Activated CD4-positive, alpha-beta T cell treated with anti-CD3 and anti-CD28 coated beads, Interleukin-2, amount 10 ng/mL, durations not matched to agents 7 days and 5 days (primary cell): ENCODE measurements at places on chromosomes 3 and 15.

DNA sequence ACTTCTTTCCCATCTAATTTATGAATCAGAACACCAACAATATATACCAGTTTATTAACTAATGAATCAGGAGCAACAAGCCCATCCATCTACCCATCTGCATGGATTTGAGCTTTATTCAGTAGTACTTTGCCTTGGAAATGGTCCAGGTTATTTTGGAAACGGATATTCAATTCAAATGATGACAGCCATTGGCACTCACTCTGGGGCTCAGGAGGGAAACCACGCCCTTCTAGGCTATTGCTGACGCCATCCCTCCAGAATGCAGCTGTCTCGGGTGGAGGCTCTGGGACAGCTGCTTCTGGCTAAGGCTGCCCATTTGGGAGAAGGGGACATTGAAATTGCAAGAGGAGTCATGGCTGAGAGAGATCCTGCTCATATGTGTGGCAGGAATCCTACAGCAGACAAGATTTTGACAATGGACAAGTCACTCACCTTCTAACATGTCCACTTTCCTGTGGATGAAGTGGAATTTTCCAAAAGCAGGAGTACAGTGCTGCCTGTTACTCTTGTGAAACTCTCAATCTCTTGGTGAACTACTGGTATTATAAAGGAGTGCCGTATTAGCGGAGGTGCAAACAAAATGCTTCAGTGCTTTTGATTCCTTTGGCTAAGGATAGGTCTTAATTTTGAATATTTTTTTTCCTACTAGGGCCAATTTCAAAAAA, 29.3 kb upstream of the TRAK1 start:
- DNase-seq: no peak

GRCh38 chr15:48538941-48539340, 106.6 kb downstream of the FBN1 start:
- DNase-seq: no peak

DNA sequence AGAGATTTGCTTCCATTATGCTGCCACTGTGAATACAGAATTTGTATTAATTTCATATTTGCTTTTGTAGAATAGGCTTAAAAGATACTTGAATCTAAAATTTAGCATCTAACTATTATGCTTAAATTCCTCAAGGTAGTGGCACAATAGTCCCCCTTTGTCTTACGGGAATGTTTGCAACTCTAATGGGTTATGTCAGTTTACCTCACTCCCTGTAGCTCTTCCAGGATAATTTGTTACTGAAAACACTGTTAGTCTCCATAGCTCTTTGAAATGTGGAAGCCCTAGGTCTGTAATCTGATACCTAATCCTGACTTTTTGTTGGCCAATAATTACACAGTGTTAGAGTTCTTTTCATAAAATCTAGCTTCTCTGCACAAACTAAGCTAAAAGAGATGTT, 433.4 kb downstream of the PYDC2 start:
- DNase-seq: no peak

DNA sequence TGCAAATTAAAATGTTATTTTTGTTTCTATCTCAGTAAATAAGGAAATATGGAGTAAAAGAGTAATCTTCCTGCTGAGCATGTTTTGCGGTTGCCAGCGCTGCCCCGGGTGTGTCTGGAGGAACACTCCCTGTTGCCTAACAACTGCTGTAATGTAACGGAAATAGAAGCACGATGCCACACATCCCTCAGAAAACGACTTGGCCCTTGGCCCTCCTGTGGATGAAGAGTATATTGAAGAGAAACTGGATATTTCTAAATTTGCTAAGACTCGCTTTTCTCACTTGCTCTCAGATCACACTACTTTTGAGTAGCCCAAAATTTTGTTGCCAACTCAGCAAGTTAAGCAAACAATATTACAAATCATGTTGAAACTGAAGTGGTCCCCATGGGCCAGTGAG, 18.9 kb downstream of the CX3CR1 start:
- peak; percentile 82 for DNase-seq

- no peak for DNase-seq
Observed at GRCh38 chr3:129662191-129662608, 55.7 kb upstream of the PLXND1 start.

DNA sequence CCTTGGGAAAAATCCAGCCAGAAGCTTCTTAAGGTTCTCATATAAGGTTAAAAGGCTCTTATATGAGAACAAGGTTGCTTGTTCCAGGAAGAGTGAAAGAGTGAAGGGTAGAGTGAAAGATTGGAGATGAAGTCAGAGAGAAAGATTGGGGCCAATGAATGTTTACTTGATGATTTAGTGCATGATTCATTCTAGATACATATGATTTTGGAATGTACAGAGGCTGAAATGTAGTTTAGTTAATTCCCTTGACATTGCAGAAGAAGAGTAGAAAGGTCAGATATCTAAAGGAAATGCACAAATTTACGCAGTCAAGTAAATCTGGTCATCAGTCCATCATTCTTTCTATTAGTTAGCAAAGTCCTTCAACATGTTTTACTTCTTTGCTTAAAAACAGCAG, 619.8 kb upstream of the ZNF717 start:
- DNase-seq: no peak

DNA sequence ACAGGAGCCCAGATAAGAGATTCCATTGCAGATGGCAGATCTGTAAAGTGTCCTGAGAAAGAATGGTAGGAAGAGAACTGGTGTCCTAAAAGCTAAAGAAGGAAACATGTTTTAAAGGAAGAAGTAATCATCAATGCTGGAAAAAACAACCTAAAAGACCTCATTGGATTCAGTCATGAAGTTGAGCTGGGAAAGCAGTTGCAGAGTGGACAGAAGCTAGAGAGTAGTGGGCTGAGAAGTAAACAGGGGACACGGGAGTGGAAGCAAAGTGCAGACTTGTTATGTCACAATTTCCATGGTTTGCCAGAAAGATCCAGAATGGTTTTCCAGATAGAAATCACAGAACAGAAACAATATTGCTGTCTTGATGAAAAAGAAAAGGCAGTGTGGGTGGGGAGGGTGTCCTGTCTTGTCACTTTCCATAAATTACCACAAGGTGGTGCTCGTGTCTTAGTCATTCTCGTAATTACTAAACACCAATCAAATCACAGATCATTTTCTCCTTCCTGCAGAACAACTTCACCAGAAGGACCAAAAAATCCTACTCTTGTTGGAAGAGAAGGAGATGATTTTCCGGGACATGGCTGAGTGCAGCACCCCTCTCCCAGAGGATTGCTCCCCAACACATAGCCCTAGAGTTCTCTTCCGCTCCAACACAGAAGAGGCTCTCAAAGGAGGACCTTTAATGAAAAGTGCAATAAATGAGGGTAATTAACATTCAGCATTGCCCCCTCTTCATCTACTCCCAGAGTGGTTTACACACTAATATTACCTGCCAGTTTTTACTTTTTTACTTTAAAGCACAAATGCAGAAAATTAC, 64.5 kb downstream of the KLHL25 start:
- peak; percentile 70 for DNase-seq

DNA sequence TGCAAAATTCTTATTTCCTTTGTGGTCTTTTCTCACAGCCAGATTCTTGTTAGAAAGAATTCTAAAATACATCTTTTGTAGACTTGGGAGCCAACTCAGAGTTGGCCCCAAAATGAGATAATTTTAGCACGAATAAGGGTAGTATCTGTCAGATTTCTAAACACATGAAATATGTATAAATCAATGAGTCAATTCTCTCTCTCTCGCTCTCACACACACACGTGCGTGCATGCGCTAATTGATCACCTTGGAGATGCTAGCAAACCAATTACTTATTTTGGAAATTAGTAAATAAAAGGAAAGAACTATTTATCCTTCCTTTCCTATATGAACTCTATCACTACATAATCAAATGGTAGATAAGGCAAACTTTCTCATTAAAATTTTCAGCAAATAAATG, 32.9 kb upstream of the PIK3R4 start:
- no peak for DNase-seq

GRCh38 chr15:81273855-81274254, 50.1 kb downstream of the STARD5 start:
- DNase-seq: no peak

DNA sequence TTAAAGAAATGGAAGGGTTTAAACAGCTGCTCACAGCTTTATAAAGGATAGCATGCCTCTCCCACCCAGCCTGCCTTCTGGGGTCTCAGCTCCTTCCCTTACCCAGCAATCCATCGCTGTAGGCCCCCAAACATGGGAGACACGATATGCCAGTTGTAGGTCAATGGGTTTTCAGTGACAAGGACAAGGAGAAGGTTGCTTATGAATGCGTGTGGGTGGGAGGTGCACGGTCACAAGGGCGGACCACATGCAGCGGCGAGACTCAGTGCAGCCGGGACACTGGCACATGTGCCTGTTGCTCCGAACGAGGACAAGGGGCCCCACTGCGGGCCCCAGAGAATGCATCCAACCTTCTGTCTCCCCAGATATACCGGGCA, 67.0 kb downstream of the MGLL start:
- no peak for DNase-seq

DNA sequence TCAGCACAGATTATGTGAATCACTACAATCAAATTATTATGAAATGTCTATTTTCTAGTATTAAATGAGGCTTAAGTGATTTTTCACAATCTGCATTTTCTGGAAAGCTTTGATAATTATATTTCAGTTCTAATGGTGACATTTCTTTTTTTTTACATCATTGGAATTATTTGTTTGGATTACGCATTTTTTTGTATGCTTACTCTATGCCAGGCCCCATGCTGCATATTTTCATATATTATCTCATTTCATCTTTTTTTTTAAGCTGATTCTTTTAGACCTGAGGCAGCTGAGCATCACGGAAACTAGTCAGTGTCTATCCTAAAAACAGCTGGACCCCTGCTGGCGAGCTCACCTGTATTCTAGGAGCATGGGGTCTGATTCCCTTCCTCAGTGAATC, 31.1 kb downstream of the SLCO3A1 start:
- DNase-seq: no peak
